ENCODE measurements at places on chromosomes 6 and 20.
A peak's percentile ranks its signal among the peaks of the same experiment; 100 is the strongest.

DNA sequence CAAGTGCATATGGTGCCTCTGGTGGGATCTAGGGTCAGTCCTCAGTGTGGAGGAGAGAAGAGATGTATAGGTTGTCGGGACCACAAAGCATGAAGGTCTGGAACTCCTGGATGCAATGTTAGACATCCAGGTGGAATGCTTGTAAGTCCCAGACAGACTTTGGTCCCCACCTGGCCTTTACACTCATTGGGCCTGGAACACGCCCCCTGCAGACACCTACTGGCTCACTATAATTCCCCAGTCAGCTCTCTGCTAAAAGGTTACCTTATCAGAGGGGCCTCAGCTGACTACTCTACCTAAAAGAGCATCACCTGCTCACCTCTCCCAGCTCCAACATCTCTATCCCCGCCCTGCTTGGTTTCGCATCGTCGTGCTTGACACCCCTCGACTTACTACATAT lies 41.7 kb upstream of the SIRPA start:
- DNase-seq: peak; percentile 54

- DNase-seq: no peak
These were observed 144.2 kb downstream of the PACRG start for GRCh38 chr6:162871966-162872365.

DNA sequence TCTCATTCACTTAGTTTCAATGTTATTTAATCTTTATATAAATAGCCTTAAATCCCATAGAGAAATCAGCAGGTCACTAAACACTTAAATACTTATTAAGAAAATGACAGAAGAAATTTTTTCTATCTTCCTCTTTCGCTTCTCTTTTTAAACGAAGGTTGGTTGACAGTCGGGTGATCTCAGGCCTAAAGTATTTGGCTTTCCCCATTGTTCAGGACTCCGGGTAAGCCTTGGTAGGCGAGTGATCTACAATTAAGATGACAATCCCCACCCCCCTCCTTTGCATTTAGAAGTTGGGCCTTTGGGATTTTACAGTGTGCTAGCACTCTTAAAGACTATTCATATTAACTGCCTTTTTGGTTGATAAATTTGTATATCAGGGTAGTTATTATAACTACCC lies 19.7 kb upstream of the UTRN start:
- no peak for DNase-seq

- no peak for DNase-seq
These were observed 70.9 kb downstream of the B4GALT5 start for GRCh38 chr20:49642816-49643215.

GRCh38 chr20:16437387-16437996 lies 135.8 kb downstream of the KIF16B start:
- no peak for DNase-seq

DNA sequence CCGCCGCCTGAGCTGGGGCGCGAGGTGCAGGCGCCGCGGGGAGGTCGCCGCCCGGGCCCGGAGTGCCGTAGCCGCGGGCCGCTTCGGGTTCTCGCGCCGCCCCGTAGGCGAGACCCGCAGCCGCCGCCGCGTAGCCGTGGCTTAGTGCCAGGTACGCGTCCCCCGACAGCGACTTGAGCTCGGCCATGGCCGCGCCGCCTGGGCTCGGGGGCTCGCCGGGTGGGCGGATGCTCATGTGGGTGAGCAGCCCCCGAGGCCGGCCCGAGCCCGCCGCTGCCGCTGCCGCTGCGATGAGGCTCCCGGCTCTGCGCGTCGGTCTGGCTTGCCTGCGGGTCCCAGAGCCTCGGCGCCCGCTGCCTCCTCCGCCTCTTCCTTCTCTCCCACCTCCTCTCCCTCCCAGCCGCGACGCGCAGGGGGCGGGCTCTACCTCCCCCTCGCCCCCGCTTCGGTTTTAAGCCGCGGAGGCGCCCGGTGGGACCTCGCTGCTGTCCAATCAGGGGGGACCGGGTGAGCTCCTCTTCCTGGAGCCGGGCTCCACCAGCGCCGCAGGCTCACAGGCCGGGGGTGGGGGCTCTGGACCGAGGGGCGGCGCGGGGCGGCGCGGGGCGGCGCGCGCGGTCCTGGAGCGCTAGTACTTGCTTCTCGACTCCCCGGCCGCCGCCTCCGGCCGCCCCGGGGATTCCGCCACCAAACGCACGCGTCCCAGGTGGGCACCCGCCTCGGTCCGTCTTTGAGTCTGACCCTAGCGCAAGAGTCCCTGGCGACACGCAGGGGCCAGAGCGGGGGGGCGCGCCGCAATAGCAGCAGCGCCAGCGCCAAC lies at the start of gene BHLHE23:
Gene BHLHE23 (minus strand): TSS at position 425 of the 820 bp plus-strand sequence. CDS start 190 bp downstream, at position 235.
- DNase-seq: no peak

DNA sequence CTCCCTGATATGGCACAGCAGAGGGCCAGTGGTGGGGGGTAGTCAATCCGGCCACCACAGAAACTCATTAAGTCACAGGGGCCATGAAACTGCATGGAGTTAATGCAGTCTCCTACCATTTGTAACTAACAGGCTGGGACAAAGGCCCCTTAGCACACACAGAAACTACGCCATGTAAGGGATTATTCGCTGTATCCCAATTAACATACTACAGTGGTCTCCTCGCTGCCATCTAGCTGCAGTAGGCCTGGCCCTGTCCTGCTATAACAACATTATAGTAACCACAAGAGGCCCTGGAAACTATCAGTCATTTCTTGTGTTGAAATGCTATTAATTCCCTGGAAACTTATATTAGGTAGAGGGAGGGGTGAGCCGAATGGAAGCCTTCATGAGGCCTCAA lies 72.3 kb upstream of the CCN2 start:
- no peak for DNase-seq

DNA sequence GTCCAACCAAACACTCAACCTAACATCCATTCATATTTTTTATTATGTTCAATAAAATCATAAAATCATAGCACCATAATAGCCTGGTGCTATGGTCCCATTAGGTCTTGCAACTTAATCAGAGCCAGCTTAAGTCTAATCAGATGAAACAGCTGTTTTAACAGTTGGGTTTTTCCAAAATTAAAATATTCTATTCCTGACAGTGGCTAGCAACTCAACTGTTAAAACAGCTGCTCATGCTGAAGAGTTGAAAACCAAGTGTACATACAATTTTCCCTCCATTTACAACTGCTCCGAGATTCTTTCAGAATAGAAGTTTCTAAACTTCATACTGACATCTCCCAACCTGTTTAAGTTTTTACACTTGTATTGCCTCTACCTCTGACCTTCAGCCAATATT lies 89.5 kb downstream of the UBE3D start:
- DNase-seq: peak; percentile 1

DNA sequence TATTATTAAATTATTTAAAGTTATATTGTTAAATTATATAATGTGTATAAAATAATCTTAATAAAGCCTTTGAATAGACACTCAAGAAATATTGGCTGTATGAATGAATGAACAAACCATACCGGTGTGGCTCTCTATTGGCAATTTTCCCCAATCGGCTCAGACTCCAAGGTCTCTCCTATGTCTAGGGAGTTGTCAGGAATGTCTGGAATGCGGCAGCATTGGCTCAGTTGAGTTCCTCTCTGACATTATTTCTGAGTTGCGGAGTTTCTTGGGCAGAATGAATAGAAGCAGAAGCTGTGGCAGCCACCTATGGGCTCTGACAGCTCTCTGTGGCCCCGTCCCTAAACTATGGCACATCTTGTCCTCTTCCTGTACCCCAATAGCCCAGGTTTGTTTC lies 111.0 kb downstream of the SOBP start:
- DNase-seq: peak; percentile 81

- no peak for DNase-seq
These were observed 180.0 kb upstream of the SMLR1 start for GRCh38 chr6:130647246-130647645.

- DNase-seq: no peak
These were observed 47.3 kb downstream of the LRRN4 start for GRCh38 chr20:6006603-6006949.

GRCh38 chr20:52312132-52312729 lies 120.7 kb upstream of the ZFP64 start:
- peak; percentile 70 for DNase-seq

DNA sequence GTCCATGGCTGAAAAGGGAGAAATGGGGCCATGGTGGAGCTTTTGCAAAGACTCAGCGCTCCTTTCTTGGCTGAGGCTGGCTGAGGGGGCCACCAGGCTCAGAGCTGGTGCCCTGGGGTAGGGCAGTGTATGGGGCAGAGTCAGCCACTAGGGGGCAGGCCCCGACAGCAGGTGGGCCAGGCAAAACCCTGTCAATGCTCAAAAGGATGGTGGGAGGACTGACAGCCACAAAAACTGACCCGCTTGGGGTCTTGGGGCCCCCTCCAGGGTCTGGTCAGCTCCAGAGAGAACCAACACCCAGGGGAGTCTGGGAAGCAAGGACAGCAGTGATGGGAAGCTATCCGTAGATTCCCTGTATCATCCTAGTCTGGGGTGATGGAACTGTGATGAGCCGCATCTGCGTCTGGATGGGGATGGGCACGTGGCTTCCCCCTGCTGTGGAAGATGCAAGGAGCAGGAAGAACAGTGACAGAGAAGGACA lies 306.9 kb downstream of the DHX35 start:
- peak; percentile 28 for DNase-seq

DNA sequence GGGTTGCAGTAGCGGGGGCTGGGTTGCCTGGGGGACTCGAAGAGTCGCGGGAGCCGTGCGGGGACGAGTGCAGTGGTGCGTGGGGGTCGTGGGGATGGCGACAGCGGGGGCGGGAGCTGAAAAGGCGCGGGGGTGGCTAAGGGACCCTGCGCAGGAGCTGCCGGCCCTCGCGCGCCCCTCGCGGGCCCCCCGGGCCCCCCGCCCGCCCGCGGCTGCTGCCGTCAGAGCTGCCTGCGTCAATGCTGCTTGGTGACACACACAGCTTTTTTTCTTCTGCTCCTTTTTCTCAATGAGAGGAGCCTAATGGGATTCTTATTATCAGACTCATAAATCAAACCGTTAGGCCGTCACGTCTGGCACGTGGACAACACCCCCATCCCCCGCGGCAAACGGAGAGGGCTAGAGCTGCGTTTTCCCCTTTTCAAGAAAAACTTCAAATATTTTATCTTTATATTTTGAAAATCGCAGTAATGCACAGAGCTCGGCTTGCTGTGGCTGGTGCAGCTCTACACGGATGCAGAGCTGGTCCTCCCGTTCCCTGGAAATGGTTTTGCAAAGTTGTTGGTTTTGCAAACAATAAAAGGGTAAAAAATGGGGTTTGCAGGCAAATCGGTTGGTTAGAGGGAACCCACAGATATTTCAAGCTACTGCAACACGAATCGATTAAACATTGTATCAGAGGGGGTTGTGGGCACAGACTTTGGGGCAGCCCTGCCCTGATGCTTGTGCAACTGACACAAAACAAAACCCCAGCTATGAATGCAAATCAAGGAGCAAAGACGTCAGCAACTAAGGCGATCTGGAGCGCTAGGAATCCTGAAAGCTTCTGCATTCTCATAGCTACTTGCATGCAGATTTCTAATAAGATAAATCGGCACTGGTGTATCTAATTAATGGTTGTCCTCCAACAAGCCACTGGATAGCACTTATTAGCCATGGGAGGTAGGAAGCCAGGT lies 161.4 kb downstream of the TBXT start:
- no peak for DNase-seq

DNA sequence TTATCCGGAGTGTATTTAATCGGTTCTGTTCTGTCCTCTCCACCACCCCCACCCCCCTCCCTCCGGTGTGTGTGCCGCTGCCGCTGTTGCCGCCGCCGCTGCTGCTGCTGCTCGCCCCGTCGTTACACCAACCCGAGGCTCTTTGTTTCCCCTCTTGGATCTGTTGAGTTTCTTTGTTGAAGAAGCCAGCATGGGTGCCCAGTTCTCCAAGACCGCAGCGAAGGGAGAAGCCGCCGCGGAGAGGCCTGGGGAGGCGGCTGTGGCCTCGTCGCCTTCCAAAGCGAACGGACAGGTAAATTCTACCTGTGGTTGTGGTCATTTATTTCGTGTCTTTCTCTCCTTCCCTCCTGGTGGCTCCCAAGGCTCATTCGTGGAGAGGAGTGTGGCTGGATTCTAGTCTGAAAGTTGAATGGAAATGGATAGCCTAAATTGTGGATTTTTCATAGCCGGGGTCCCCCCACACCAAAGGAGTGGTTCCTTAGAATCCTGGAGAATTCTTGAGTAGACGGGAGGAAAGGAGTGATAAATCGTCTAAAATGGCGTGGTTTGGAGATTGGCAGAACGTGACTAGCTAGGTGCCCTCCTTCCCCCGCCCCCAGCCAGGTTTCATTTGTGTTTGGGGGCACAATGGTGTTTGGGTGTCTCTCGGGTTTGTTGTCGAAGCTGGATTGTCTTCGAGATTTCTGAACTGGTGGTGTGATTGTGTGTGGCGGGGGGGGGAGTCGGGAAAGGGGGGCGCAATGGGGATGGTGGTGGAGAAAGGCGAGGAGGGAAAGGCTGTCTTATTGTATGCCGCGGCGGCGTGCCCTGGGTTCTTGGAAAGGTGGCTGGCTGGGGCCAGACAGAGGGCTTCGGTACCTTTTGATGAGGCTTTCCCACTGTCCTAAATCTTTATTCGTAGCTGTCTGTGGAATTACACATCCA lies 673 bp downstream of the MARCKS start:
- DNase-seq: peak; percentile 54

GRCh38 chr20:40777653-40778052 lies 88.6 kb upstream of the MAFB start:
- DNase-seq: no peak

DNA sequence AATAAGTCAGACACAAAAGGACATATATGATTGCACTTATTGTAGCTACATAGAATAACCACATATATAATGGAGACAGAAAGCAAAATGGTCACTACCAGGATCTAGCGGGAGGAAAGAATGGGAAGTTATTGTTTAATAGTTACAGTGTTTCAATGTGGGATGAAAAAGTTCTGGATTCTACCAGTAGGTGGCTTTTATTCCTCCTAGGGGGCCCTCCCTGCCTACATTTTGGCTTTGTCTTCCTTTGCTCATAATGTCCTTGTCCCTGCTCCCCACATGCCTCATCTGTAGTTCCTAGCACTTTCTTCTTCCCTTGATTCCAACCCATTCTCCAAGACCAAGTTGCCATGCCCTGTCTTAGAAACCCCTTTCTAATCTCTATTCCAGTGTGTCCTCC lies 16.3 kb downstream of the ZNF133 start:
- no peak for DNase-seq

DNA sequence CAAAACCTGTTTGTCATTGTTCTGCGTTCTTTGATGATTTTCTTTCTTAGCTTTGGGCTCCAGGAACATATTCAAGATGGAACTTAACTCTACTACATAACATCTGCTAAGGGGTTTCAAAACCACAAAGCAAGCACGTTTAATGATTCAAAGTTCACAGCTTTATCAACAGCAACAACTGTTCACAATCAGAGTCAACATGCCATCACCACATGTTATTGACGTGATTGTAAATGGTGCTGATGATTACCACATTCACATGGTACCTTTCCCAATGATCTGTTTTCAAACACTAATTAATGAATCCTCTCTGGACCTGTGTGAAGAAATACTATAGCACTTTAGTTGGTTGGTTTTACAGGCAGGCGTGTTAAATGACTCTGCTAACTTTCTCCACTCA lies 180.6 kb upstream of the CEP162 start:
- DNase-seq: peak; percentile 7

- no peak for DNase-seq
These were observed 21.6 kb downstream of the PNLDC1 start for GRCh38 chr6:159821726-159822125.

GRCh38 chr20:62354811-62355341 lies 12.2 kb downstream of the LAMA5 start:
- no peak for DNase-seq

- no peak for DNase-seq
These were observed 242.0 kb downstream of the FOXA2 start for GRCh38 chr20:22342410-22342809.
